ENCODE measurements at places on chromosomes 3 and 15. TPM values are rescaled to one million over a fixed set of nuclear protein-coding genes. Genes with fewer than 3 reads are reported as not detected.

- no peak overlapping the region for H3K27ac ChIP-seq
- no peak for ATAC-seq
- no peaks in the 10 kb centered on the region for H3K36me3 ChIP-seq
- H3K27me3 ChIP-seq = peaks cover 8% of the 10 kb centered on the region
- no peaks in the 10 kb centered on the region for H3K4me1 ChIP-seq
- H3K4me3 ChIP-seq = no peak overlapping the region
These were observed 68.4 kb downstream of the LINGO1 start for GRCh38 chr15:77564341-77564740.

- H3K27me3 ChIP-seq = no peaks in the 10 kb centered on the region
- no peak overlapping the region for H3K4me3 ChIP-seq
- H3K36me3 ChIP-seq = no peaks in the 10 kb centered on the region
- no peaks in the 10 kb centered on the region for H3K4me1 ChIP-seq
These were observed 226.7 kb downstream of the THSD4 start for GRCh38 chr15:71341811-71342550.

- no peak overlapping the region for H3K4me3 ChIP-seq
- no peaks in the 10 kb centered on the region for H3K4me1 ChIP-seq
- H3K27ac ChIP-seq = no peak overlapping the region
- peaks cover 13% of the 10 kb centered on the region for H3K36me3 ChIP-seq
These were observed 40.3 kb downstream of the CCR4 start for GRCh38 chr3:32991781-32992180.

- H3K27ac ChIP-seq = no peak overlapping the region
- peaks cover 22% of the 10 kb centered on the region for H3K4me1 ChIP-seq
- H3K27me3 ChIP-seq = no peaks in the 10 kb centered on the region
These were observed 68.9 kb downstream of the DUT start for GRCh38 chr15:48400086-48400485.

- H3K36me3 ChIP-seq = no peaks in the 10 kb centered on the region
- H3K4me1 ChIP-seq = no peaks in the 10 kb centered on the region
- H3K4me3 ChIP-seq = no peak overlapping the region
- ATAC-seq = no peak
These were observed 15.3 kb upstream of the ROPN1 start for GRCh38 chr3:124007186-124007585.

DNA sequence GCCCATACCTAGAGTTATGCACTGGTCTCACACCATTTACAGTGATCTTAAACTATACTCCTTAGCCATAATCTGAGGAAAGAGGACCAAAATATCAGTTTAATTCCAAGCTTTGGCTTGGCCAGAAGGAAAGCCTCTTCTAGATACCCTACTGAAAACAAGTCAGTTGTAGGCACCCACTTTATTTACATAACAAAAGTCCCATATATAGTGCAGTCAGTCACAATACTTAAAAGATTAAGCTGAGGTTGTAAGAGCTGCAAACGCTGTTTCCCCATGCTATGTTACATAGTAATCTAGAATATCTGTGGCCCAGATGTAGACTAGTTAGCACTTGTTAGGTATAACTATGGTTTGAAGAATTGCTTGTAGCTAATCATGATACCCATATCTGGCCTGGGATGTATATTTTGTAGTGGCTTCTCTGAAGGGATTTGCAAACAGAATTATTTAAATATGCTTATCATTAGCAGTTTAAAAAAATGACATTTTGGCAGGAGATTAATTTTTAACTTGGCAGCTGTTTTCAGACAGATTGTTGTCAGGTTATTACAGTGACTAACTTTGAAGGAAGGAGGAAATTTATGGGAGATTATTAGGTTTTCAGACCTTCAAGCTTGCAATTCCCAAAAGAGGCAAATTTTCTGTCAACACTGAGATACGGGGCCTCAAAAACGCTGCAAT is 160.4 kb upstream of the SLC2A2 start:
- H3K4me1 ChIP-seq = peaks cover 61% of the 10 kb centered on the region
- H3K27ac ChIP-seq = no peak overlapping the region
- H3K4me3 ChIP-seq = no peak overlapping the region
- no peak for ATAC-seq
- no peaks in the 10 kb centered on the region for H3K36me3 ChIP-seq

DNA sequence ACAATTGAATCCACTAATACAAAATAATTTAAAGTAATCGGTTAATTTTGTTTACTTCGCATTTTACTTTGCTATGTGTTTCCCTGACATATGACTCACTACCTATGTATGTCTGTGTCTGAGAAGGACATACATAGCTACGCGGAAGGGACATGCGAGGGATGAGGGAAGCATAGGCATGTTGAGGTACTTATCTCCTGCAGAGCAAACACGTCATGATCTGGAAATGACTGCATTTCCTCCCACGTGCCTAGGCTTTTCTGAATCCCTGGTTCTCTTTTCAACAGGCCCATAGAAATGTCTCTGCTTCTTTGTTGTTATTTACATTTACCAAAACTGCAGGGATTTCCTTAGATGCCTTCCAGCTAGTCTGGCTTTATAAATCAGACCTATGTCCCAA is 27.5 kb downstream of the ALCAM start:
- no peaks in the 10 kb centered on the region for H3K27me3 ChIP-seq
- no peak overlapping the region for H3K27ac ChIP-seq
- no peak overlapping the region for H3K4me3 ChIP-seq
- no peaks in the 10 kb centered on the region for H3K36me3 ChIP-seq

- peaks cover 9% of the 10 kb centered on the region for H3K36me3 ChIP-seq
- no peaks in the 10 kb centered on the region for H3K4me1 ChIP-seq
- H3K4me3 ChIP-seq = no peak overlapping the region
- no peaks in the 10 kb centered on the region for H3K27me3 ChIP-seq
- no peak for ATAC-seq
These were observed 42.0 kb downstream of the ATP2C1 start for GRCh38 chr3:130935761-130936492.

DNA sequence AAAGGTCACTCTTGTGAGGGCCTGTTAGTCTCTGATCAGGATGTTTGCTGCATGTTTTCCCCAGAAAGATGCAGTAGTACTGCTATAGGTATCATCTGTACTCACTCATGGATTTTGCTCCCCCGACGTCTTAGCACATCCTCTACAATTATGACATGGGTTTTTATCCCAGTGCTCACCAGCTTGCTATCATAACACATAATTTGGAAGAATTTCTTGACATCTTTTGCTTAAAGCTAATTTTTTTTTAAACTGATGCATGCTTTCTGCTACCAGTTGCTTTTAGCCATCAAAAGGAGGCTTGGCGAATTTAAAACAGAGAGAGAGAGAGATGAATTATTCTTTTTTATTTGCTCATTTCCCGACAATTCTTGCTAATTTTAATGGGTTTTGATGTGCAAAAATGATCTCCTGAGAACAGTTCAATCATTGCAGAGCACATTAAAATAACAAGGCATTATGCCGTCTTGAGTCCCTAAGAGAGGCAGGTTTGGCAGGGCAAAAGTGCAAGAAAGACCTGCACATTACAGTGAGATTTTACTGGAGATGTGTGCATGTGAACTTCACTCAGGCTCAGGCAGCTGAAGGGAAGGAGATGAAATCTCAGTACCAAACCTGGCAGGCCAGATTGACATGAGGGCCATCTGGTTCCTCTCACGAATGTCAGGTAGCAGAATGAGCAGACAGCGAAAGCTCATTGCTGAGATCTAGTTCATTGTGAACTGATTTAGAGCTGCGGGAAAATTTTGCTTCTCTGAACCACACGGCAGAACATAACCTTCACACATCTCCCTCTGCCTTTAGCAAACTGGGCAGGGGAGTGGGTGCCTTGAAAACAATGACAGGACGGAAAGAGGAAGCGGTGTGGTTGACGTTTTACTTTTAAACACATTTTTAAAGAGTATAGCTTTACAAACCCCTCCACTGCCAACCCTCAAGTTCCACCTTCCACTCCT is 25.9 kb upstream of the GOLGA8B start:
- H3K27me3 ChIP-seq = peaks cover 9% of the 10 kb centered on the region
- no peak for ATAC-seq
- no peak overlapping the region for H3K4me3 ChIP-seq
- no peak overlapping the region for H3K27ac ChIP-seq
- H3K4me1 ChIP-seq = no peaks in the 10 kb centered on the region
- no peaks in the 10 kb centered on the region for H3K36me3 ChIP-seq

GRCh38 chr3:158685159-158685558 is 12.7 kb upstream of the LXN start:
- no peaks in the 10 kb centered on the region for H3K36me3 ChIP-seq
- H3K27ac ChIP-seq = no peak overlapping the region
- H3K27me3 ChIP-seq = no peaks in the 10 kb centered on the region
- H3K4me1 ChIP-seq = no peaks in the 10 kb centered on the region
- H3K4me3 ChIP-seq = no peak overlapping the region

GRCh38 chr15:59104602-59104911 is 389 bp upstream of the CCNB2 start:
- peaks cover 9% of the 10 kb centered on the region for H3K36me3 ChIP-seq
- H3K27ac ChIP-seq = no peak overlapping the region
- H3K4me1 ChIP-seq = peaks cover 15% of the 10 kb centered on the region
- no peaks in the 10 kb centered on the region for H3K27me3 ChIP-seq
- ATAC-seq = peak; percentile 9

DNA sequence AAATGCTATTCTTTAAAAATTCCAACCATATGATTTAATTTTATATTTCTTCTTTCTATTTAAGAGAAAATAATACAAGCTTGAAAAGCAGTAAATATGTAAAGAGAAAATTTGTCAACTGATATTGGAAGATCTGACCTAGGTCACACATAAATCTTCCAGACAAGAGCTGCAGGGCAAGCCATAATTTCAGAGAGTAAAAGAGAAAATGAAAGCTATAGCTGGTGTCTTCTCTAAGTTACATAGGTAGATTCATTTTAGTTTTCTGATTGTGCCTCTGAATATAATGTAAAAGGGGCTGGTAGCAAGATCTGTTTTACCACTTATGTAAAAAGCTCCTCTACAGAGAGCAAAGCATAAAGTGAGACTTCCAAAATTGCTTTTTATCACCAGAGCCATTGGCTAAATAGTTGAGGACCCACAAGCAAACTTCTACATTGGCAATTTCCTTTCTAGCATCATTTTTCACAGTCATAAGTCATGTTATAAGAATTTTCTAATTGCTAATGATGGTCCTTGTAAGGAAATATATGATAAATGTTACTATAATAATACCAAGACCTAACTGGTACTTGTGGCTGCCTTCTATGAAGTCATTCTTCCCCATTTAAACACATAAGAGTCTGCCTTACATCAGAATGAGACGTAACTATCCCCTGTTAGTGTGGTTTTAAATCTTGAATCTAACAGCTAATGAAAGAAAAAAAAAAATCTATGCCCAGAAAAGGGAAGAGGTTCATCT is 80.8 kb upstream of the SKOR1 start:
- no peak overlapping the region for H3K4me3 ChIP-seq
- no peaks in the 10 kb centered on the region for H3K4me1 ChIP-seq
- H3K27ac ChIP-seq = no peak overlapping the region
- no peak for ATAC-seq
- no peaks in the 10 kb centered on the region for H3K27me3 ChIP-seq

- H3K36me3 ChIP-seq = no peaks in the 10 kb centered on the region
- peaks cover 9% of the 10 kb centered on the region for H3K4me1 ChIP-seq
- no peak overlapping the region for H3K27ac ChIP-seq
- no peaks in the 10 kb centered on the region for H3K27me3 ChIP-seq
- no peak overlapping the region for H3K4me3 ChIP-seq
These were observed 95.9 kb downstream of the TMEM266 start for GRCh38 chr15:76155731-76156130.

- H3K4me1 ChIP-seq = peaks cover 5% of the 10 kb centered on the region
- ATAC-seq = peak; percentile 28
- H3K36me3 ChIP-seq = peaks cover 36% of the 10 kb centered on the region
- no peak overlapping the region for H3K4me3 ChIP-seq
- H3K27ac ChIP-seq = peak overlapping the region; percentile 78
These were observed 4.0 kb downstream of the NT5DC2 start for GRCh38 chr3:52529376-52530333.

DNA sequence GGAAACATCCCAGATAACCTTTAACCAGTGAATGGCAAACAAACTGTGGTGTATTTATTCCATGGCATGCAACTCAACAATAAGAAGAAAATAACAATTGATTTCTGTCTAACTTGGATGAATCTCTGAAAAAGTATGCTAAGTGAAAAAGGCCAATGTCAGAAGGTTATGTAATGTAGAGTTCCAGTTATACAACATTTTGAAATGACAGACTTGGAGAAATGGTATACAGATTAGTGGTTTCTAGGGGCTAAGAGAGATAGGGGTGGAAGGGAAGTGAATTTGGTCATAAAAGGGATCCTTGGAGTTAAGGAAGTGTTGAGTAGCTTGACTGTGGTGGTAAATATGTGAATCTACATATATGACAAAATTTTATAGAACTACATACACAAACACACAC is 269.4 kb upstream of the SUCLG2 start:
- no peaks in the 10 kb centered on the region for H3K27me3 ChIP-seq
- ATAC-seq = no peak
- no peaks in the 10 kb centered on the region for H3K4me1 ChIP-seq

- no peaks in the 10 kb centered on the region for H3K36me3 ChIP-seq
- no peaks in the 10 kb centered on the region for H3K4me1 ChIP-seq
- H3K27me3 ChIP-seq = peaks cover 11% of the 10 kb centered on the region
These were observed 50.9 kb downstream of the NRG4 start for GRCh38 chr15:75961331-75961730.

DNA sequence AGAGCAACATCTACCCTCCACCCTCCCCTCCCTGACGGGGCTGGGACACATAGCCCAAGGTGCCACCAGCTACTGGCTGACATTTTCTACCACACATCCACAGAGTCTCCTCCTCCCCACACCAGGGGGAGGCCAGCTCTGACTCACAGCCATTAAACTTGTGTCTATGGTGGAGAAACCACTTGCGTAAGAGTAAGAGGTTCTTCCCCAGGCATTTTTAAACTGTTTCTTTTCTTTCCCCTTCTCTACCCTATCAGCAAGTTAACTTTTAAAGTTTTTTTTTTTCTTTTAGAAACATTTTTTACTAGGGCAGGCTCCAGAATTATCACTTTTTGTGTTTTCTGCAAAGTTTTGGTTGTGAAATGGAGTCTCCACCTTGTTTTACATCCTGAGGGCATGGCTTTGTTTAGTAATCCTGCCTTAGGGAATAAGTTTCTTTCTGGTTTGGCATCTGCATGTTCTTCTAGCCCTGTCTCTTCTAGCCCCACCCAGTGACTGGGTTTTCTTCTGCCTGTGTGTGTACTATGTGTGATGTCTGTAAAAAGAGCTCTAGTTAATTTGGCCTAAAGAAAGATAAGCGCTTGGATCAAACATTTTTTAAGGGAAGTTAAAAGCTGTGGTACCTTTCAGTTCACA is 148.8 kb upstream of the GADL1 start:
- no peak overlapping the region for H3K27ac ChIP-seq
- ATAC-seq = no peak
- no peak overlapping the region for H3K4me3 ChIP-seq
- H3K4me1 ChIP-seq = peaks cover 8% of the 10 kb centered on the region
- no peaks in the 10 kb centered on the region for H3K27me3 ChIP-seq

DNA sequence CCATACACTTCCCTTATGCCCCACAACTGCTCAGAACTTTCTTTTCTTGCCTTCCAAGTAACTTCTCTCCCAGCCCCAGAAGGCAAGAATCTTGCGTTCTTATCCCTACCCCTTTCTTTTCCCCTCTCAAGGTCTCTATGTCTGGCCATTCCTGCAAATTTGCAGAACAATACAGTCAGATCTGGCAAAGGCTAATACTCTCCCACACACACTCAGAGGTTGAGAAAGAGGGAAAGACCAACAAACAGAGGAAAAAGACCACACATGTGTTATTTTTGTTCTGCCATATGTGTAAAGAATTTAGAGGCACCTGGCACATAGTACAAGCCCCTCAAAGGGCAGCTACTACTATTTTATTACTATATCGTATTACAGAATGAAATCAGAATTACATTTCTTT is 25.7 kb downstream of the GJD2 start:
- H3K27me3 ChIP-seq = no peaks in the 10 kb centered on the region
- H3K27ac ChIP-seq = no peak overlapping the region
- H3K4me1 ChIP-seq = no peaks in the 10 kb centered on the region
- no peaks in the 10 kb centered on the region for H3K36me3 ChIP-seq

The CTXND1 gene
- total RNA-seq = 0.85 TPM

The HHLA2 gene
- total RNA-seq = not detected

The ZPLD1 gene
- total RNA-seq = 0.47 TPM

Measured in gastroesophageal sphincter (tissue), 4 donors.